ENCODE measurements at places on chromosomes 3 and 15.

- no peak for DNase-seq
Measured at GRCh38 chr3:43036621-43037423, 57.7 kb downstream of the GASK1A start.

GRCh38 chr15:69750253-69750652, 297.6 kb downstream of the RPLP1 start:
- DNase-seq = no peak

DNA sequence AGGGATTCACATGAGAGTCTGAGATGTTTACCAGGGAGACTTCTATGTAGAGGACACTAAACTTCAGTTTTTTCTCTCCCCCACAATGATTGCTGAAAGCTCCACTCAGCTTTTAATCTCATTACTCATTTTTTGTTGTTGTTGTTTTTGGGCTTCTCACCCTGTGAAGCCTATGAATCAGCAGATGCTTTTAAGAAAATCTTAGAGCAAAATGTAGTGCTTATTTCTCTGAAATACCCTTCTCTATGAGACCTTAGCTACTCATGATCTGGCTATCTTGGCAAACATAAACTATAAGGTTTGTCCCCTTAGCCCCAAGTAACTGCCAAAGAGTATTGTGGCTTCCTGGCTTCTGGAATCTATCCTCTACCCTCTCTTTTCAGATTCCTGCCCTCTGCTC, 537.3 kb downstream of the OCA2 start:
- no peak for DNase-seq

DNA sequence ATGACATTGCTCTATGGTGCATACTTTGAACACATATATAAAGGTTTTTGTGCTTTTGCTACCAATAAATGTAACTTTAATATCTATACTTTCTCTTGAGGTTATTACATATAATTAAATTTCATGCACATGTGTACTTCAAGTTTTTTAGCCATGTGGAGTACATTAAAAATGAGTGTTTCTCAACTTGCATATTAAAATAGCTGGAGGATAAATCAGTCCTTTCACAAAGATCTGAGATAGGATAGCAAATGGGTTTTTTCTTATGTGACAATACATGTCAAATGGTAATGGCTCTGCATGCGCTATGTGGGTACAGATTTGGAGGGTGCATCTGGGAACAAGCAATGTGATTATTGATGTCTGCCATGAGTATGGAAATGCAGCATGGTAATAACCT, 48.7 kb upstream of the COL6A6 start:
- DNase-seq = no peak

- no peak for DNase-seq
Measured at GRCh38 chr3:24048843-24049242, 103.8 kb downstream of the NR1D2 start.

GRCh38 chr15:95363646-95364045, 966.9 kb upstream of the NR2F2 start:
- no peak for DNase-seq

All from stimulated activated CD4-positive, alpha-beta T cell treated with anti-CD3 and anti-CD28 coated beads, Interleukin-1b, Interleukin-23, amount 100 ng/mL, for 1 hour (primary cell).